ENCODE measurements at places on chromosomes 12 and 14.
A peak's percentile ranks its signal among the peaks of the same experiment; 100 is the strongest.

DNA sequence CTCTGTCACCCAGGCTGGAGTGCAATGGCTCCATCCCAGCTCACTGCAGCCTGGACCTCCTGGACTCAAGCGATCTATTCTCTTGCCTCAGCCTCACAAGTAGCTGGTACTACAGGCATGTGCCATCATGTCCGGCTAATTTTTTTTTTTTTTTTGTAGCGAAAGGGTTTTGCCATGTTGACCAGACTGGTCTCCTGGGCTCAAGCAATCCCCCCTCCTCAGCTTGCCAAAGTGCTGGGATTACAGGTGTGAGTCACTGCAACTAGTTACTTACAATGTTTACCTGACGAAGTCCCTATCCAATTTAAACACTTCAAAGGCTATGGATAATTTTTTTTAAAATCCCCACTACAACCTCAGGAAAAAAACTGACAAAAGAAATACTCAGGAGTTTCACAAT is 1.8 kb downstream of the KRR1 start:
- DNase-seq: no peak

DNA sequence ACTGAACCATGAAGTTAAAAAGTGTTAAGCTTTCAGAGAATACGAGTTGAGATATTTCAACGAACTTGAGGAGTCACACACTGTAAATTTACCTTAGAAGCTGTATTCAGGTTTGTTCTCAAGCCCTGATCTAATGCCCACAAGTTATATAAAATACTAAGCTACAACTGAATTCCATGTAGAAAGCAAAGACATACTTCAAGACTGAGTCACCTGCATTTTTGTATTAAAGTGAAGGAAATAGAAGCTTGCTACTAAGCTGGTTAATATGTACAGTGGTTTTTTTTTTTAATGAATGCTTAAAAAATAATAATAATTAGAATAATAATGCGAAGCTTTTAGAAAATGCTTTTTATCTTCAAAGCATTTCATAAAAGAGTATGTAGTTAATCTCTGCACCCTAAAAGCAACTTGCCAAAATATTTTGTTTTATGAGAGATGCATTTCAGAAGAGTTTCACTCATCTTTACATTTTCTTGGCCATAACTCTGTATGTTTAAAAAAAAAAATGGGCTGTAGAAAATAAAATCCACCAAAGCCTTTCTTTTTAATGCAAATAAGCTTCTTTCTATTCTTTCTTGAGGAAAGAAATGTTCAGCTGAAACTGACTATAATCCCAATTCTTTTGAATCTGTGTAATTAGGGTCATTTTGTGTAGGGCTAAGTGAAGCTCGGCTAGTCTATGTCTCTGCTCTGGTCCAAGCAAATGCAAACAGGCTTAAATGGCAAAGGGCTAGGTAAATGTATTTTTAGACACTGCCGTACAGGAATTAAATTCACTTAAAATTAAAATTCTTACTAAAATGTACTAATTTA is 1047.5 kb upstream of the FLRT2 start:
- DNase-seq: no peak

GRCh38 chr14:63193236-63193635 is 11.0 kb upstream of the RHOJ start:
- DNase-seq: no peak

- no peak for DNase-seq
These were observed 8.8 kb upstream of the AMHR2 start for GRCh38 chr12:53414756-53415417.

DNA sequence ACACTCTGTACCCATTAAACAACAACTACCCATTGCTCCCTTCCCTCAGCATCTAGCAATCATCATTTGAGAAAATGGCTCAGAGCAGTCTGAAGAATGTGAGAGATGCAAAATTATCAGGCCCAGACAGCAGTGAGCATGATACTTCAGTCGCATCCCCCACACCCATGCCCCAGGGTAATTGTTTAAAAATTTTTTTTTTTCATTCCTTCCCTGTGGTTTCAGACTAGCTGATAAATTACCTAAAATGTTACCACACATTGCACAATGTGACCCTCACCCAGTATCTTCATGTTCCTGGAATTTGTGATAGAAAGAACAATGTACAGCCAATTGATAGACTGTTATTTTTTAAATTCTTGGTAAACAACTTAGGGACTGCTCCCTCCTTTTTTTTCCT is 11.3 kb upstream of the USP15 start:
- no peak for DNase-seq

- peak; percentile 9 for DNase-seq
These were observed 32.8 kb upstream of the TOMM20L start for GRCh38 chr14:58362798-58363412.

DNA sequence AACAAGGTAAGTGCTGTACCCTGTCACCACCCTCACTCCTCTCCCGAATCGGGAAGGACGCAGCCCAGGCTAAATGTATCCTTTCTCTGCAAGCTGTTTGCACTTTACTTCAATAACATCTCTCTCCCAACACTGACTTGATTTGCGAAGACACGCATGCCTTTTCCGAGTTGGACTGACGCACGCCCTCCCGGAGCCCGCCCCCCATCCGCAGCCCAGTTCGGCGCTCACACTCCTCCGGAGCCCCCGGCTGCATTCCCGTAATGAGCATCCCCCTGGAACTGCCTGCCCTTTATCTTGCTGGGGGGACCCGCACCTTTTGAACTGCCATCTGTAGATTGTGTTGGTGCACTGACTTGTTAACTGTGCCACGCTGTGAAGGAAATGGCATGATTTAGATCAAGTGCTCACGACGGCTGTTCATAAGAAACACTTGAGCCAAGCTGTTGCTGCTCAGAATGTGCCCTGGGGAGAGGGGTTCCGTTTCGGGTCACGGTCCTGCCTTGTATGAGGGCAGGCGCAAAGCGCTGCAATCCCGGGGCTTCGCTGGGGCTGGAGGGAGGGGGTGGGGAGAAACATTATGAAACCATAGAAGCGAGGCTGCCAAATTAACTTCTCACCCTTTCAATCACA is 176.6 kb upstream of the CDKN3 start:
- DNase-seq: no peak

DNA sequence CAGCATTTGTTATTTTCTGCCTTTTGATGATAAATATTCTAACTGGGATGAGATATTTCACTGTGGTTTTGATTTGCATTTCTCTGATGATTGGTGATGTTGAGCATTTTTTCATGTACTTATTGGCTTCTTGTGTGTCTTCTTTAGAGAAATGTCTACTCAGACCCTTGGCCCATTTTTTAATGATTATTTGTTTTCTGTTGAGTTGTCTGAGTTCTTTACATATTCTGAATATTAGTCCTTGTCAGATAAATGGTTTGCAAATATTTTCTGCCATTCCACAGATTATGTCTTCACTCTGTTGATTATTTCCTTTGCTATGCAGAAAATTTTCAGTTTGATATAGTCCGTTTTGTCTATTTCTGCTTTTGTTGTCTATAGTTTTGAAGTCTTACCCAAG is 317.0 kb downstream of the CEP128 start:
- DNase-seq: no peak

- no peak for DNase-seq
These were observed 10.7 kb upstream of the GPR68 start for GRCh38 chr14:91255026-91255695.

DNA sequence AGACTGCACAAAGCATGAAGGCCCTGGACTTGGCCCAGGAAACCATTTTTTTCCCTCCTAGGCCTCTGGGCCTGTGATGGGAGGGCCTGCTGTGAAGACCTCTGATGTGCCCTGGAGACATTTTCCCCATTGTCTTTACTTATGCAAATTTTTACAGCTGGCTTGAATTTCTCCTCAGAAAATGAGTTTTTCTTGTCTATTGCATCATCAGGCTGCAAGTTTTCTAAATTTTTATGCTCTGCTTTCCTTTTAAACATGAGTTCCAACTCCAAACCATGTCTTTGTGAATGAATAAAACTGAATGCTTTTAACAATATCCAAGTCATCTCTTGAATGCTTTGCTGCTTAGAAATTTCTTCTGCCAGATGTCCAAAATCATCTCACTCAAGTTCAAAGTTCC is 43.7 kb upstream of the TRHDE start:
- DNase-seq: no peak

GRCh38 chr14:25010471-25010870 is 39.5 kb downstream of the STXBP6 start:
- DNase-seq: no peak

DNA sequence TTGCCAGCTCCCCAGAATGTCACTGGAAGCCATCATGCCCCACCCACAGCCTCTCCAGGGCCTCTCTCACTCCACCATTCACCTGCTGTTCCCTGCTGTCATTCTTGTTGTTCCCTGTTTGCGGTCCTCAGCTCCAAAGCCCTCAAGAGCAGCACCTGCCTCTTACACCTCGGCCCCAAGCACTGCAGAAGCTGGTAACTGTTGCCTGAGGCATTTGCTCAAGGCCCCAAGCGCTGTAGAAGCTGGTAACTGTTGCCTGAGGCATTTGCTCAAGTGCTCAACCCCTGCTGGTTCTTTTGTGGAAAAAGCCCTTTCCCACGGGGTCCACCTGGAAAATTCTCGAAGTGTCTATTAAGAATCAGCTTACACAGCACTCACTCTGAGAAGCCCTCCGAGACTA is 78.0 kb downstream of the ARL6IP4 start:
- DNase-seq: peak; percentile 70

GRCh38 chr12:114626-115211 is 48.2 kb downstream of the IQSEC3 start:
- DNase-seq: no peak

GRCh38 chr12:110458756-110459155 is 8.6 kb upstream of the ARPC3 start:
- DNase-seq: no peak

DNA sequence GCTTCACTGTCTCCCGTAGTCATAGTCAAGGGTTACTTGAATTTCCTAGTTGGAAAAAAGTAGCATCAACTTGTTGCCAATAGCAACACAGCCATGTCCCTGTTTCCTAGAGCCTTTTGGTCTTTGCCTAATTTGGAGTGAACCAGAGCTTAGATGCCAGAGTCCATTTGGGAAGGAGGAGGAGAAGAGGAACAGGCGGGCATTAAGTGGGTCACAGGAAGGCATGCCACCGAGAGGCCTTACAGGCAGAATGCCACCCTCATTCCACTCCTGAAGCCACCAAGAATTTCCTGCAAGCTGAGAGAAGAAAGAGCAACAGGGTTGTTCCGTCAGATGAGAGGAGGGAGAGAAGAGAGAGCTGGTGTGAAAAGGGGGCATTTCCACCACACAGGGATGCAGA is 339.5 kb downstream of the DPF3 start:
- no peak for DNase-seq

- DNase-seq: no peak
These were observed 93.8 kb downstream of the PTPRB start for GRCh38 chr12:70543444-70543843.

GRCh38 chr12:76006028-76006925 is 25.3 kb downstream of the PHLDA1 start:
- peak; percentile 45 for DNase-seq

DNA sequence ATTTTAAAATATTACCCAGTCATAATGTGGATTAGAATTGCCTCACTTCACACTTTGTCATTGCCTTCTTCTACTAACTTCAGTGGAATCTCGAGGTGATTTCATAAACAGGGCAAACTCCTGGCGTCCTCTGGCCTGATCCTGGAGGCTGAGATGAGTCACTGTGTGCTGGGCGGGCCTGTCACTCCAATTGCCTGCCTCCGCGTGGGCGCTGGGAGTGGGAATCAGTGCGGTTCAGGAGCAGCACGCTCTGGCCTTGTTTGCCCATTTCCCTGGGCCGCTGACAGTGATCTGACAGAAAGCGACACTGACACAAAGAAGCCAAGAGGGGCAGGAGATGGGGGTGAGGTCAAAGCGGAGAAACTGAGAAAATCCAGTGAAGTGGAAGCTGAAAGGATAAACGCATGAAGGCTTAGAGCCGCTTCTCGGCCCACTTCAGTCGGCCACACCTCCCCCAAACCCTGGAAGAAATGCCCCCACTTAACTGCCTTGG is 29.7 kb downstream of the LGR5 start:
- DNase-seq: no peak

GRCh38 chr12:110619534-110619953 is 5.6 kb downstream of the TCTN1 start:
- DNase-seq: no peak

- no peak for DNase-seq
These were observed 280.4 kb upstream of the GRIP1 start for GRCh38 chr12:66959276-66959675.

DNA sequence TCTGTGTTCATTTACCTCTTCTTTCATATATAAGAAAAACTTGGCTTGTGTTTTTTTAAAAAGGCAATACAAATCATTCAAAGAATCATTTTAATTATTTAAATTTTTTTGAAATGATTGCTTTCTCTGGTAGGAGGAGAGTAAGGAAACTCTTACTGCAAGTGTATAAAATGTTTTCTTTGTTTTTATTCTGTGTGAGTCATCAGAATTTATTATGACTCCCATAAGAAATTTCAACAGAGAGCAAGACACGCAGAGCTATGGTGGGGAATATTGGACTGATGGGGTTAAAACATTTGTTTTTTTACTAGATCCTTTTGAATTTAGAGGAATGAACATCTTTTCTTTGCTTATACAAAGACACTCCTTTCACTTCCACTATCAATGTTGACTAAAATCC is 119.1 kb upstream of the ATXN7L3B start:
- DNase-seq: no peak

- DNase-seq: no peak
These were observed 106.5 kb downstream of the ETV6 start for GRCh38 chr12:11756022-11756421.

- peak; percentile 34 for DNase-seq
These were observed 21.8 kb downstream of the DHX37 start for GRCh38 chr12:124967016-124967739.

- no peak for DNase-seq
These were observed 113.5 kb upstream of the EGLN3 start for GRCh38 chr14:34064349-34064748.

DNA sequence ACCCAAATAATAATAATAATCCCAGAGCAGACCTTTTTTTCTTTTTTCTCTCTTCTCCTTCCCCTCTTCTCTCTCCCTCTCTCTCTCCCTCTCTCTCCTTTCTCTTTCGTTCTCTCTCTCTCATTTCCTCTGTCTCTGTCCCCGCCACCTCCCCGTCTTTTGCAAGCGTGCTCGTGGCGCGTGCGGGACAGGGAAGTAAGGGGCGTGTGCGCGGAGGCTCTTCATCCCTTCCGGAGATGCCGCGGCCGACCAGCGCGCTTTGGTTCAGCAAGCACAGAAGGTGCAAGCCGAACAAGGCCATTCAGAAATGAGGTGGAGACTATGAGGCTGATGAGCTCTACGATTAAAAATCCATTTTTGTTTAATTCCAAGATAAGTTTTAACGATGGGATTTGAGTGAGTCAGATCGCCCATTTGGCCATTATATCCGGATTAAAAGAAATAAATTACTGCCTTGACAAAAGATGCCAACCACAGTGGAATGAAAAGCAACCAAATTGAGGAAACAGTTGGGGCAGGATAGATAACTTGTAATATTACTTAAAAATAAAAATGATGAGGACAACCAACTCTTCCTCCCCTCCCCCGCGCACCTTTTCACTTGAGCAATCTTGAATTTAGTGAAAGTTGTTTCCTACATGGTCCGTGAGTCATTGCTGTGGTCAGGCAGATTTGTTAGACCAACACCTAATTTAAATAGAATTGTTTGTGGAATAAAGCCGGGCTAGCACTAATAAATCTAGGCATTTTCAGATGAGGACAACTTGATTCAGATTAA is 1.2 kb upstream of the AMIGO2 start:
- DNase-seq: peak; percentile 37

- DNase-seq: no peak
These were observed 64.5 kb downstream of the NIN start for GRCh38 chr14:50766338-50766886.

- no peak for DNase-seq
These were observed 8.8 kb downstream of the GPR33 start for GRCh38 chr14:31479027-31479426.

- no peak for DNase-seq
These were observed 154.3 kb downstream of the TSPAN9 start for GRCh38 chr12:3231399-3231876.

GRCh38 chr12:6340745-6341416 is 995 bp downstream of the TNFRSF1A start:
- no peak for DNase-seq

All from SHP77 treated with DMSO at 0.1 percent for 48 hours (cell line).